ENCODE measurements at places on chromosomes 6 and 20.
A peak's percentile ranks its signal among the peaks of the same experiment; 100 is the strongest.

- no peaks in the 10 kb centered on the region for H3K36me3 ChIP-seq
- no peak overlapping the region for H3K27ac ChIP-seq
- H3K4me3 ChIP-seq, result no peak overlapping the region
These were observed 15.9 kb upstream of the CPNE1 start for GRCh38 chr20:35680452-35681183.

- H3K4me1 ChIP-seq, result no peaks in the 10 kb centered on the region
- H3K27me3 ChIP-seq, result no peaks in the 10 kb centered on the region
- no peak for DNase-seq
- H3K4me3 ChIP-seq, result no peak overlapping the region
- H3K27ac ChIP-seq, result no peak overlapping the region
- peaks cover 32% of the 10 kb centered on the region for H3K36me3 ChIP-seq
These were observed 97.5 kb downstream of the FAM120B start for GRCh38 chr6:170404036-170404435.

- H3K27me3 ChIP-seq, result no peaks in the 10 kb centered on the region
- no peak for DNase-seq
- no peaks in the 10 kb centered on the region for H3K4me1 ChIP-seq
These were observed 305.3 kb downstream of the CD83 start for GRCh38 chr6:14422917-14423316.

DNA sequence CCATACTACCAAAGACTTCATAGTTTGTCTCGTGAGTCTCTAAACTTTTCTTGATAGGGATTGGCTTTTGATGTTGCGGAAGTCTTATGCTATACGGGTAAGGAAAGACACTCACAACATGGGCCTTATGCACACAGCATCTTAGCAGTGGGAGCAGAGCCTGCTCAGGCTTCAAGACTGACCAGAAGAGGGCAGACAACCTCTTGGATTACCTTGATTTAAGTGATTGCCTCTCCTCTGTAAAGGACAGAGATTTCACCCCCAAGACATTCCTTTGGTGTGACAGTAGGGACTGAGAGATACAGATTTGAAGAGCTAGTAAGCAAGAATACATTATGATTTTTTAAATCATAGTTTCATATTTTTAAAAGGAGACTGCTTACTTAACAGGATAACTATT, 71.0 kb upstream of the SAMD3 start:
- no peaks in the 10 kb centered on the region for H3K4me1 ChIP-seq
- no peak overlapping the region for H3K27ac ChIP-seq
- H3K4me3 ChIP-seq, result no peak overlapping the region
- no peak for DNase-seq
- H3K36me3 ChIP-seq, result no peaks in the 10 kb centered on the region

GRCh38 chr20:61951695-61952533, 113.8 kb downstream of the TAF4 start:
- H3K4me3 ChIP-seq, result no peak overlapping the region
- no peak overlapping the region for H3K27ac ChIP-seq
- H3K36me3 ChIP-seq, result no peaks in the 10 kb centered on the region
- no peaks in the 10 kb centered on the region for H3K4me1 ChIP-seq

DNA sequence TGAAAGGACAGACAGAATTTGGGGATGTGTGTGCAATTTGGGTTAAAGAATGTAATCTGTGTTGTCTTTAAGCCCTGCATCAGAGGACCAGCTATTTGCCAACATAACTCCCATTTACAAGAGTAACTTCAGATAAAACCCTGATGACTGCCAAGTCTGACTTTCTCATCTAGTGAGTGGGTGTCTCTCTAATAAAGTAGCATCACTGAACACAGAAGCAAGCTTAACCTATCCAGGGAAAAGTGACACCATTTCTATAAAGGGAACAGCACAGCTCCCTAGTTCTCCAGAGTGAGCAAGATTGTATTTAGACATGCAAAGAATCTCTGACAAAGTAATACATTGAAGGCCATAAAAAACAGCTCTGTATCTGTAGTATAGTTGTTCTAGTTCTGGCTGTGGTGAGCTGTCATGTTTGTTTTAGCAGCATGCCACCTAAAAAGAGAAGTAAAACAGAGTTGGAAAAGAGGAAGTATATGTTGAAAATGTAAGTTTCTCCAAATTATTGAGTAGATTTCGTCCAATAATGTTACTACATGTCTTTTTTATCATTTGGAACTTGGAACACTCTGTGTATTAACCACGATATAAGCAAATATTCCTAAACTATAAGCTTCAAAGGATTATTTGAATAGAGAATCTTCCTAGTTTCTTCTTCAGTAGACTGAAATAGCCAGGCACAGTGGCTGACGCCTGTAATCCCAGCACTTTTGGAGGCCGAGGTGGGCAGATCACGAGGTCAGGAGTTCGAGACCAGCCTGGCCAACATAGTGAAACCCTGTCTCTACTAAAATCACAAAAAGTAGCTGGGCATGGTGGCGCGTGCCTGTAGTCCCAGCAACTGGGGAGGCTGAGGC, 8.8 kb upstream of the PIM1 start:
- no peak for DNase-seq
- H3K4me3 ChIP-seq, result no peak overlapping the region
- no peaks in the 10 kb centered on the region for H3K36me3 ChIP-seq
- peak overlapping the region; percentile 21 for H3K27ac ChIP-seq
- peaks cover 14% of the 10 kb centered on the region for H3K4me1 ChIP-seq

- no peak for DNase-seq
- peaks cover 7% of the 10 kb centered on the region for H3K4me1 ChIP-seq
- H3K27ac ChIP-seq, result no peak overlapping the region
- no peaks in the 10 kb centered on the region for H3K36me3 ChIP-seq
- no peaks in the 10 kb centered on the region for H3K27me3 ChIP-seq
- no peak overlapping the region for H3K4me3 ChIP-seq
These were observed 36.7 kb downstream of the HNF4A start for GRCh38 chr20:44392088-44392775.

- H3K27me3 ChIP-seq, result no peaks in the 10 kb centered on the region
- DNase-seq, result peak; percentile 73
- H3K4me3 ChIP-seq, result peak overlapping the region; percentile 47
- peaks cover 4% of the 10 kb centered on the region for H3K36me3 ChIP-seq
- H3K4me1 ChIP-seq, result no peaks in the 10 kb centered on the region
These were observed 8.3 kb upstream of the ANKRD60 start for GRCh38 chr20:58236612-58237317.

GRCh38 chr6:34615574-34616226, 59.6 kb upstream of the SPDEF start:
- H3K4me1 ChIP-seq, result peaks cover 10% of the 10 kb centered on the region
- no peak for DNase-seq
- no peak overlapping the region for H3K27ac ChIP-seq
- H3K4me3 ChIP-seq, result no peak overlapping the region
- no peaks in the 10 kb centered on the region for H3K27me3 ChIP-seq

GRCh38 chr6:126054258-126054702, 67.9 kb downstream of the TRMT11 start:
- H3K4me1 ChIP-seq, result no peaks in the 10 kb centered on the region
- no peaks in the 10 kb centered on the region for H3K27me3 ChIP-seq
- H3K36me3 ChIP-seq, result no peaks in the 10 kb centered on the region

GRCh38 chr6:70956451-70957283, at the start of gene B3GAT2:
Gene B3GAT2, minus strand, starts transcription at chr6:70957060. Its CDS starts 631 bp downstream, at chr6:70956429.
- peaks cover 24% of the 10 kb centered on the region for H3K4me1 ChIP-seq
- no peak for DNase-seq
- no peaks in the 10 kb centered on the region for H3K36me3 ChIP-seq
- peak within 1 kb of the TSS; percentile 58 for H3K4me3 ChIP-seq
- no peak within 1 kb of the TSS for H3K27ac ChIP-seq

GRCh38 chr20:32040142-32040953, 11.7 kb upstream of the HCK start:
- no peak overlapping the region for H3K4me3 ChIP-seq
- no peaks in the 10 kb centered on the region for H3K4me1 ChIP-seq
- no peak overlapping the region for H3K27ac ChIP-seq
- DNase-seq, result no peak

- H3K4me3 ChIP-seq, result no peak overlapping the region
- no peaks in the 10 kb centered on the region for H3K36me3 ChIP-seq
- H3K27me3 ChIP-seq, result no peaks in the 10 kb centered on the region
These were observed 53.5 kb downstream of the PXDC1 start for GRCh38 chr6:3698021-3698420.

DNA sequence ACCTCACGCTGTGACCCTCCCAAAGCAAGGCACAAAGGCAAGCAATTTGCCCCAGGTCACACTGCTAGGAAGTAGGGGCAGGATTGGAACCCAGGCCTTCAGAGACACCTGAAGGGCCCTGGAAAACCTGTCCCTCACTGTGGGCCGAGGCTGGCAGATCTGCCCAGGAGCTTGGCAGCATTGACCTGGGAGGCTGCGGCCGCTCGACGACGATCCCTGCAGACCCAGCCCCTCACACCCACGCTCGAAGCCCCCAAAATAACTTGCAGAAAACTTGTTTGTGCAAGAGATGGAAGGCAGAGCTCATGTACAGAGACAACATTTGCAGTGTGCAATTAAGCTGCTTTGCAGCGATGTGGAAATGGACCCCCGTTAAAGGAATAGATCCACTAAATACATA, 251.4 kb downstream of the TAF4 start:
- no peaks in the 10 kb centered on the region for H3K4me1 ChIP-seq
- no peak overlapping the region for H3K27ac ChIP-seq
- H3K27me3 ChIP-seq, result no peaks in the 10 kb centered on the region
- no peak for DNase-seq

DNA sequence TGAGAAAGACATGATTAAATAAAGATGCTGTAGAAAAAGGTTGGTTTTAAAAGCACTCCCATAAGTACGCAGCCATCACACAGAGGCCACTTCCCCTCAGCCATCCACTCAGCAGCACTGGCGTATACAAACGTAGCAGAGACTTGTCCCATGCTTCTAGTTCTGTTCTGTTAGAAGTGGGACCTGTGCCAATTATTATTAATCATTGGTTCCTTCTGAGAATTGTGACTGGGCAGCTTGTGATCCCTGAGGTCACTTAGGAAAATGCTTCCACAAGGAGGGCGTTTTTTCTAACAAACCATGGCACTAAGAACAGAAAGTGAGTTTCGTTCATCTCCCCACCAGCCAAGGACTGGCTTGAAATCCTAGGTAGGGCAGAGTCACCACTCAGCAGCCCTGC, 53.9 kb downstream of the FAM120B start:
- no peak overlapping the region for H3K27ac ChIP-seq
- H3K36me3 ChIP-seq, result peaks cover 49% of the 10 kb centered on the region
- H3K27me3 ChIP-seq, result no peaks in the 10 kb centered on the region
- DNase-seq, result no peak
- H3K4me1 ChIP-seq, result peaks cover 24% of the 10 kb centered on the region

DNA sequence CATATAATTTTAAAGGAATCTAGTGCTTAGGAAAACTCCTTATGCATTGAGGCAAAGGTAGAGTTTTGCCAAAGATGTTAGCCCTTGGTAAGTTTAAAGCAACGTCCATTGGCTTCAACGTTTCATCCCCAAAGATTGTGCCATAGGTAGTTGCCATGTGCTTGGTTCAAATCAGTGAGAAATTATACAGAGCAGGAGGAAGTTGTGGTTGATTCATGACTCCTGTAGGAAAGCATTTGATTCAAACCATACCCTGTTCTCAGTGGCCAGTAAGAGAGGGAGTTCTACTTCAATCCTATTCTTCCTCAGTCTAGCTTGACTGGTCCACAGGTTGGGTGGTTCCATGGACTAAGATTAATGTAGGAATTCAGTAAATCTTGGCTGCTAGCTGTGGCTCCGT, 535.6 kb downstream of the QKI start:
- no peaks in the 10 kb centered on the region for H3K27me3 ChIP-seq
- no peaks in the 10 kb centered on the region for H3K4me1 ChIP-seq
- H3K36me3 ChIP-seq, result no peaks in the 10 kb centered on the region

DNA sequence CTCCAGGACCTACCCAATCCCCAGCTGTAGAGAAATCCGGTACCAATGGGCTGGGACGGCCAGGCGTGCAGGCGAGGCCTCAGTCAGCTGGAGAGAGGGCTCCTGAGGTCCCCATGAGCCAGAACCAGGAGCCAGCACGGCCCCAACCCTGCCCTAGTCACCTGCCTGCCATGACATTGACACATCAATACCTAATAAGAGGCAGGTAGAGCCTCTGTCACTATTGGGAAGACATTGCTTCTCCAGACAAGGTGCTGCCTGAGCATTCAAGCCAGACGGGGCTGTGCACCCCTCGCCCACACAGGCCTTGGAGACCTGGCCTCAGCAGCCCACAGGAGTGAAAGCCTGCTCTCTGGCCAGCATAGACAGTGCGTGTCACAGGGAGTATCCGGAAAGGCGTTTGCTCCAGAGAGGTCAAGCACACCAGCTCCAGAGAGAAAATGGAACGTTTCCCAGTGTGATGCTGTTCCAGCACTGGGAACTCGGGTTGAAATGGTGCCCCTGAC, 3.5 kb downstream of the DLL1 start:
- DNase-seq, result no peak
- H3K4me3 ChIP-seq, result no peak overlapping the region
- peaks cover 36% of the 10 kb centered on the region for H3K36me3 ChIP-seq

GRCh38 chr6:122624853-122625252, 14.6 kb downstream of the PKIB start:
- H3K4me1 ChIP-seq, result no peaks in the 10 kb centered on the region
- no peaks in the 10 kb centered on the region for H3K36me3 ChIP-seq
- no peak for DNase-seq
- H3K27me3 ChIP-seq, result no peaks in the 10 kb centered on the region
